Sigmoid colon (tissue), 7 donors: ENCODE measurements at places on chromosomes 2 and 18. TPM values are rescaled to one million over a fixed set of nuclear protein-coding genes. Genes with fewer than 3 reads are reported as not detected.

VWC2L gene
- not detected for polyA plus RNA-seq

CHPF gene
- 37.3 TPM for polyA plus RNA-seq

- DNase-seq, result peak; percentile 67
These were observed 37.9 kb downstream of the SLC38A11 start for GRCh38 chr2:164917296-164917903.

DNA sequence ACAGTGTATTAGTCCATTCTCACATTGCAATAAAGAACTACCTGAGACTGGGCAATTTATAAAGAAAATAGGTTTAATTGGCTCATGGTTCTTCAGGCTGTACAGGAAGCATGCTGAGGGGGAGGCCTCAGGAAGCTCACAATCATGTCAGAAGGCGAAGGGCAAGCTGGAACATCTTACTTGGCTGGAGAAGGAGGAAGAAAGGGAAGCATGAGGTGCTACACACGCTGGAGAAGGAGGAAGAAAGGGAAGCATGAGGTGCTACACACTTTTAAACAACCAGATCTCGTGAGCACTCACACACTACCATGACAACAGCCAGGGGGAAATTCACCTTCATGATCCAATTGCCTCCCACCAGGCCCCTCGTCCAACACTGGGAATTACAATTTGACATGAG lies 95.3 kb upstream of the FAM110C start:
- DNase-seq, result no peak

DNA sequence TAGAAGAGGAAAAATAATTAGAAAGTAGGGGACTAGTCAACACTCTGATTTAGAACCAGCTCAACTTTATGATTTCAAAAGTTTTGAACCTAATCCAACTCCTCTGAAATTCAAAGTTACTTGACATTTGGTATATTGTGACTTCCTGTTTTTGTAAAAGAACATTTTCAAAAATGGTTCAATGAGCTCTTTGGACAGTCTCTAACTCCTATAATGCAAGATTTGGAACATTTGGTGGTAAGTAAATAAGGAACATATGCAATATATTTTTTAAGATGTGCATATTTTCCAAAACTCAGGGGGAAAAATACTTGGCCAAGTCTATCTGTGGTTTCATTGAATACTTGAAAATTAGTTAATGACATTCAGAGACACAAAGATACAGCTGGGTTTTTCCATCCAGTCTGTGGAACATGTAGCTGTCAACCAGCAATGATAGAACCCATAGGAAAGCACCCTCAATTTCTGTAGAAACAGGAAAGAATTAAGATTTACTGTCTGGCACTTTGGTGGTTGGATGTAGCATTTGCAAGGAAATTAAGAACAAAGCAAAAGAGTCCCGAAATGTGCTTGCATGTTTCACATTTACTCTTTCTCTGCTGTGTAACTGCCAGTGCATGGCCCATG lies 17.0 kb upstream of the ANKRD44 start:
- no peak for DNase-seq

DNA sequence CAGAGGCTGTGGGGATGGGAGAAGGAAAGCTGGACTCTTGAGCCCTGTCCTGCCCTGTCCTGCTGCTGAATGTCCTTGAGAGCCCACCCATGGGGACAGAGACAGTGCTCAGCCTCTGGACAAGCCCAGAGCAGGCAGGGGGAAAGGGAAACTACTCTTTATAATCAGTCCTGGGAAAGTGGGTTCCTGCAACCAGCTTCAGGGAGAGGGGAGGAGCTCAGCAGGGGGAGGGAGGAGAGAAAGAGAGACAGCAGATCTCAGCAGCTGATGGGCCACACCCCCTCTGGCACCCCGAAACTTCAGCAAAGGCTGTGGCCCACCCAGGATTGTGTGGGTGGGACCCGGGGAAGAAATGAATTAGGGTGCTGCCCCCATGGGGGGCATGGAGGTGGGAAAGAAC lies 11.6 kb downstream of the ECEL1 start:
- DNase-seq, result peak; percentile 29
